ENCODE measurements at places on chromosomes 5 and 9. TPM values are rescaled to one million over a fixed set of nuclear protein-coding genes. Genes with fewer than 3 reads are reported as not detected.

DNA sequence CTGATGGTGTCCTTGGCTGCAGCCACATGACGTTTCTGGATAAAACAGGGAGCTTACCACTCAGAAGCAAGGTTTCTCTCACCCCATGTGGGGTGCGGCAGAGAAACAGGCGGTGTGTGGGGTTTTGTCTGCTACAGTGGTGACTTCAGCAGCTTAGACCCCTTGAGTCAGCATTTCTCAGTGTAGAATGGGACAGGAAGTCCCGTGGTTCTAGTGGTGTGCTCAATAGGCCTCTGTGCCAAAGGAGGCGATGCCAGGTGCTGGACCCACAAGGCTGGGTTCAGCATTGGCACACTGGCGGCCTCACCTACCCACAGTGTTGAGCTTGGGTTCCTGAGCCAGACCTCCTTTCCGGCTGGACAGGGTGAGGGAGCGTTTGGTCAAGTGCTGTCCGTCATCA is 125.2 kb upstream of the SMIM23 start:
- DNase-seq: no peak

DNA sequence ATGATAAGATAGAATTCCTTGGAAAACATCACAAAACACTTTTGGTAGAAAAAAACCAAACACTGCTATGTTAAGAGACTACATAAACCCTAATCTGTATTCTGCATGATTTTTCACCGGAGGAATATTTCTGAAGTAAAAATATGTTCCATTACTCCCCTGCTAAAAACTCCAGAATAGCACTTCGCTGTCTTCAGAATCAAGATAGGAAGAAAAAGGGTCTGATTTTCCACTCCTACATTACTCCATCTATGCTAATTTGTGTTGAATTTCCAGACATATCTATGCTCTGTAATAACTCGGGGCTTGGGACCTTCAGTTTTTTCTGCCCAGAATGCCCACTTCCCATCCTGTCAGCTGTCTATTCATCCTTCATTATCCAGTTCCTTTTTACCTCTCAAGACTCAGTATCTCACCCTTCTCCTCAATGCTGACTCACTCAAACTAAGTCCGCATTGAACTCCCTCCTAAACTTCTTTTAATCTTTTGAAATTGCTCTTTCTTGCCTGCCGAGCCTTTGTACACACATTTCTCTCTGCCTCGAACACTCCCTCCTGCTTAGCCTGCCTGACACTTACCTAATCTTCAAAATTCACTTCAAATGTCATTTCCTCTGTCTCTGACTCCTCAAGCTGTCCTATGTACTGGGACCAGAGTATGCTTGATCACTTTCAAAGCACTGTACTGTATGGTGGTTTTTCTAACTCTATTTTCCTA is 171.0 kb downstream of the ARRDC3 start:
- DNase-seq: no peak

DNA sequence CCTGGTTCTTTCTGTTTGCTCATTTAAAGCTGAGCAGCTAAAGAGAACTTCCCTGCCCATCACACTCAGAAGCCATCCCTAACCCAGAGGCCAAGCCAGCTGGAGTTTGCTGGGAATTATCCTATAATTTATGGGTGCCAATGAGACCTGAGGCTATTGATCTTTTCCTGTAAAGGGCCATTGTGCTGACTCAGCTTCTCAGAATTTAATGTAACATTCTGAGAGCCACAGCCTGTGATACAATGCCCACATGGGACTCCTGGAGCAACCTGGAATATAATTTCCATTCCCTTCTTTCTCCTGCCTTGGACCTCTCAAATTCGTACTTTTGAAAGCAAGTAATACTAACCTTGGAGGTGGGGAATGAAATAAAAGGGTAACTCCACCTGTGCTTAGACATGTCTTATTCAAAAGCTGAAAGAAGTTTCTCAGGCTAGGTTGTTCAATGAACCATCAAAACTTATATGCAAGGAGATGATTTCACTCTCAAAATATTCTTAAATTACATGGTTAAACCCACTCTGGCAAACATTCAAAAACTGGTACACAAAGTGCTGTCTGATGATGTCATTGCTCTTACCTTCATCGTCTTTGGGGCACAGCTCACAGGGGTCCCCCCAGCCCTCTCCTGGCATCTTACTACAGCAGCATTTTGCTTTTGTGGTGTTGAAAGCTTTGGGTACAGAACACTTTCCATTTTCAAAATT is 206.7 kb downstream of the SLC12A2 start:
- DNase-seq: no peak

Gene TRAF2
- 8.2 TPM for total RNA-seq

Gene DDX4
- total RNA-seq: not detected

Gene PLCXD3
- total RNA-seq: 61.3 TPM

Gene HAND1
- total RNA-seq: 9.2 TPM

Gene PCDHGB6
- total RNA-seq: 6.6 TPM

Gene SLC34A3
- not detected for total RNA-seq

Gene SOX30
- total RNA-seq: 0.25 TPM
